GM12864 (cell line): ENCODE measurements at places on chromosomes 1 and 21.

DNA sequence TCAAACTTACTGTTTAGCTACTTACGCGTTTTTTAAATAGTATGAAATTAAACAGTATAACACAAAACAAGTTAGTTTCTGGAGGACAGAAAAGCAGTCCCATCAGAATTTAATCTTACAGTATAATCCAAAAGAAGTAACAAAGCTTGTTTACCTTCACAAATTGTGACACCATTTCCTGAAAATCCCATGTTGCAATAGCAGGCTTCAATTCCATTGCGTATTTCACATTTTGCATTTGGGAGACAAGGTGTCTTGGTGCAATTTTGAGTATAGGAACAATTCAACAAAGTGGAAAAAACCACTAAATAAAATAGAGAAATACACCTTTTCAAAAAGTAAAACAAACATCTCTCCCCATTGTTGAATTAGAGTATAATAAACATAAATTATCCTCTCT is 1.6 kb downstream of the ADGRL4 start:
- DNase-seq = no peak

DNA sequence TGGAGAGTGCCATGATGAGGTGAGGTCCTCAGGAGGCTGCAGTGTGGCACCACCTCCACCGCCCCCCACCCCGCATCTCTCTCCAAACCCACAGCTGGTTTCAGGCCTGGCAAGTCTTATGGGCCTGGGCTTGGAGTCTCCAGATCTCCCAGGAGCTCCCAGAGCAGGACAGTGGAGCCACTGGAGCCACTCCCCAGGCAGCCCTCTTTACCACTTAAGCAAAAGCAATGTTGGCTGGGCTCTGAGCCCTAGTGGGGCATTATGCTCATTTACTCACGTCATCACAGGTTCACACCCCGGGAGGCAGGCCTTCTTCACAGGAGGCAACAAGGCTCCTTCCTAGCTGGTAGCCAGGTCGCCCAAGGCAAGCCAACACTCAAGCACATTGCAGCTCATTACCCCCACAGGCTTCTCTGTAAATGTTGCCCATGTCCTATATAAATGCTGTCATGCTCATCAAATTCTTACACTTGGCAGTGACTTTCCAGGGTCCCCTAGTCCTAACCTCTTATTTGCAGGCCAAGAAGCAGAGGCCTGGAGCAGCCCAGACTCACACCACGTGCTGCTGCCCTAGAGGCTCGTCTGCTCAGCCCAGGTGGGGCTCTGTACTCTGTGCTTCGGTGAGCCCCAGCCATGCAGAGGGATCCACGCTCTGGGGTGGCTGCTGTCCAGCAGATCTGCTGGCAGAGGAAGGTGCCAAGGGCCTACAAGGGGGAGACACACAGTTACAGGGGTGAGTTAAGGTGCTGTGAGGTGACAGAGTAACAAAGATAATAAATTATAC is 459.3 kb downstream of the MATN1 start:
- no peak for DNase-seq

- no peak for DNase-seq
Observed at GRCh38 chr1:234698686-234699085, 88.7 kb upstream of the IRF2BP2 start.

- no peak for DNase-seq
Observed at GRCh38 chr1:56068908-56069307, 510.5 kb downstream of the PLPP3 start.

DNA sequence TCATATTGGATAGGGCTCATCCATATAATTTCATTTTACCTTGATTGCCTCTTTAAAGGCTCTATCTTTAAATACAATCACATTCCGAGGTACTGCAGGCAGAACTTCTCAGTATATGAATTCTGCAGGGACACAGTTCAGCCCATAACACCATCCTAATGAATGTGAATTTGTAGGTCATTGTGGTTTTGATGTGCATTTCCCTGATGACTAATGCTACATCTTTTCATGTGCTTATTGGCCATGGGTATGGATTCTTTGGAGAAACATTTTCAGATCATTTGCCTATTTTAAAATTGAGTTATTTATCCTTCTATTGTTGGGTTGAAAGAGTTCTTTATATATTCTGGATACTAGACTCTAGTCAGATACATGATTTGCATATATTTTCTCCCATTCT is 9.6 kb upstream of the RPS6KC1 start:
- no peak for DNase-seq

- no peak for DNase-seq
Observed at GRCh38 chr1:4367230-4367777, 287.1 kb upstream of the AJAP1 start.

GRCh38 chr1:201565024-201565730 is 26.2 kb downstream of the NAV1 start:
- DNase-seq = no peak

- no peak for DNase-seq
Observed at GRCh38 chr1:199898654-199899053, 128.9 kb upstream of the NR5A2 start.

DNA sequence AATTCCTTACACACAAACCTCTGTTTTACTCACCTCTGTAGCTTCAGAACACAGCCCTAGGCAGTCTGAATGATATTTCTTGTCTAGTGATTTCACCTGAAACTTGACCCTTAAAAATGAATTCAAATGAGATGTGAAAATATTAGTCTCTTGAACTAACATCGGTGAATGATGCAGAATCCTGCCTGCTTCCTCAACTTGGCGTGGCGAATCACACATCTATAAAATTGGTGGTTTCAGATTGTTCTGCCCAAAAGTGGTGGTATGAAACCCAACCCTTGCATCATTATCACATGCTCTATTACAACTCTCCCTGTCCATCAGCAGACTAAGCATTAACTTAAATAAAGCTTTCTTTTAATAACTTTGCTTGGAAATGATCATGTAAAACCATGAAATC is 26.9 kb upstream of the C1orf21 start:
- DNase-seq = peak; percentile 31

GRCh38 chr1:204493984-204494280 is 673 bp downstream of the PIK3C2B start:
- DNase-seq = no peak

- no peak for DNase-seq
Observed at GRCh38 chr1:115679141-115679611, 37.4 kb downstream of the VANGL1 start.

DNA sequence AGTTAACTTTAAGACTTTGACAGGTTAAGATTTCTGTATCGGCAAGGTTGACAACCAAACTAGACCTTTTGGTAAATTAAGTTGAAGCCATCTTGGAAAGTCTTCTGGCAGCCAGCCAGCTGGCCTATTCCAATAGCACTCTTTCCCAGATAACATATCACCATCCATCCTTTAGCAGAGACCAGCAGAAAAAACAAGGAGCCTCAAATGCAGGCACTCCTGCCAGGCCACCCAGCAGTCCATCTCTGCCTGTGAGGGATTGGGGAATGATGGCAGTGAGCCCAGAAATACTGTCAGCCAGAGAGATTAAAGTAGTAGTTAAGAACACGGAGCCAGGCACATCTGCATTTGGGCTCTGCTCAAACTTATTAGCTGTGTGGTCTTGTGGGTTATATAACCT is 19.4 kb downstream of the ZBTB40 start:
- DNase-seq = no peak

DNA sequence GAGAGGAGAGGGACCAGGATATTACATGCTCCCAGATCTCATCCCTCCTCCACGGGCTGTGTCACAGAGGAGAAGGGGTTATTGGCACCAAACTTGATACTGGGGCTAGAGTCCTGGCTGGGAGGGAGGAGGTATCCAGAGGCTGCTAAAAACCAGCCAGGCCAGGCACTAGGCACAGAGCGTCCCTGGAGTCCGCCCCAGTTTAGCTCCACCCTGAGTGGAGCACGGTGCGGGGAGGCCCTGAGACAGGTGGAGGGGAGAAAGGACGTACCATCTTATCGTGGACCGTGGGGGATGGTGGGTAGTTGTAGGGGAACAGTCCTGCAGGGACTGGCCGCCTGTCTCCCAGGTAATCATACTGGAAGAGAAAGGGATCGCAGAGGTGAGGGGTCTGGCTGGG is 42.7 kb upstream of the GOLT1A start:
- DNase-seq = no peak

- no peak for DNase-seq
Observed at GRCh38 chr1:104746994-104747393, 997.3 kb downstream of the AMY1C start.

DNA sequence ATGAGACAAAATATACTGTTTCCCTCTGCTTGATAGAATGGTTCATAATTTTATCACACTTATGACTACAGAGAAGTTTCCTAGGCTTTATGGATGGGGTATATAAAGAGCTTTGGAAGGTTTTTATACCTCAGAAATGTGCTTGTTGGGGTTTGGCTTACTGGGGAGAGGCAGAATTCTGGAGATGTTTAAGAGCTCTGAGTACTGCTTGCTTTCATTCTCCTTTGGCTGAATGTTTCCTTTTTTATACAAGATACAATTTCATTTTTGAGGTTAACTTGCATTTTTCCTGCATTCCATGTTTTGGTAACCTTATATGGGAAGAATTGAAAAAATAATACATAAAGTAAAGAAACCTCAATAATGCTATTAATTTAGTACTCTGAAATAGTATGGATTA is 157.7 kb upstream of the COL11A1 start:
- no peak for DNase-seq

DNA sequence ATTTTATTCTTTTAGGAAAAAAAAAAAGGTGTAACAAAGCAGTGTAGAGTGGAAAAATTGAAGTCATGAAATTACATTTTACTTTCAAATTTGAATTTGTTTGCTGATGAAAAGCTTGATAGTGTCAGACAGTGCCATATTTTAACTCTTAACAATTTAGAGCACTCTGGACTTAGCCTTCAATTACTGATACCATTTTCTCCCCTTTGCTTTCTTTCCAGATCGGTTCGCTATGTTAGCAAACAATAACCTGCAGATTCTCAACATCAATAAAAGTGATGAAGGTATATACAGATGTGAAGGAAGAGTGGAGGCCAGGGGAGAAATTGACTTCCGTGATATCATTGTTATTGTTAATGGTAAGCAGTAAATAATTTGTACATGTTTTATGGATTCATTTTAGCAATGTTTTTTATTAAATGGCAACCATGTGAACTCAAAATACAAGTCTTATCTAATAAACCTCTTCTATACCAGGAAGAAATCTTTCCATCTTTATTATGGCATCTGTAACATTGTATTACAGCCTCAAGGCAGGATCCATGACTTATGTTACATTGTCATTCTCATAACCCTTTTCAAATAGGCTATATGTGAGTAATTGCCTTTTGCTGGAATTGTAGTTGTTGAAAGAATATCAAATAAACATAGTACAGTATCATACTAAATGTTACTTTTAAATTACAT is 293.8 kb downstream of the NCAM2 start:
- DNase-seq = no peak

GRCh38 chr1:198913667-198914066 is 274.8 kb downstream of the PTPRC start:
- DNase-seq = no peak

GRCh38 chr21:44935533-44935927 is 4.3 kb upstream of the SLX9 start:
- DNase-seq = no peak

- DNase-seq = no peak
Observed at GRCh38 chr1:231417513-231417912, 4.6 kb downstream of the EGLN1 start.

DNA sequence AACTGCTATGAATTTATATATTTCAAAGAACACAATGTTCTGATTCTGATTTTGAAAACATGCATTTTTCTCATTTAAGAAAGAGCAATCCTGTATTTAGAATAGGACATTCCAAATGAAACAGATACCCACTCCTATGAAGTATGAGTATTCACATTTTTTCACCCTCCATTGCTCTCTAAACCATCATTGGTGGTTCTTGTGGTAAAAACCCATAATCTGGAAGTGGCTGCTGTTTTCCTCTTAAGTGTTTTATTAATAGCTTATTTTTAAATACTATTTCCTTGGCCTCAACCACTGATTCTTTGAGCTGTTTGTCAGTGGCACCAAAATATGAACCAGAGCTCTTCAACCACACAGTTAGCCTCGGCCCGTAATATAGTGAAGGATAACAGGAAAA is 60.0 kb upstream of the ADAM30 start:
- DNase-seq = no peak

DNA sequence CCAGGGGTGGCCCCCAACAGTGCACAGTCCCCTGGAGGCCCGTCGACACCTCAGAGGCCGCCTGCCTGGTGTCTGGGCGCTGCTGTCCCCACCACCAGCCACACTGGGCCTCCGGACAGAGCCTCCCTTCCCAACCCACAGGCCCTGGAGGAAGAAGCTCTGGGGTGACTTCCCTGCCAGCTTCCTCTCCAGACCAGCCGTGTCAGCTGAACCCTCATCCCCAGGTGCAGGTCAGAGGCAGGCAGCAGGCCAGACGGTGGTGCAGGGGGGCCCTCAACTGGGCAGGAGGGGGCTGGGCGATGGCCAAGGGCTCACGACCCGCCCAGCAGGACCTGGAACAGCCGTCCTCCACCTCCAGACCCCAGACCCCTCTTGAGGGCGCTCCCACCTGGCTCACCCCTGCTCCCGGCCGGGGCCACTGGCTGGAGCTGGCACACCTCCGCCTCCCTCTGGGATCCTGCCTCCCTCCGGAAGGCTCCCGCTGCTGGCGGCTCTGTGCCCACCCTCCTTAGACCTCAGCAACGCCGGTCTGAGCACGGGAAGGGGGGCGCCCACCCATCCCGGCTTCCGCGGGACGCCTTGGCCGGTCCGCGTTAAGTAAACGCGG is 520 bp downstream of the TNFRSF18 start:
- DNase-seq = no peak

- no peak for DNase-seq
Observed at GRCh38 chr1:28535180-28535579, 17.7 kb upstream of the TRNAU1AP start.

DNA sequence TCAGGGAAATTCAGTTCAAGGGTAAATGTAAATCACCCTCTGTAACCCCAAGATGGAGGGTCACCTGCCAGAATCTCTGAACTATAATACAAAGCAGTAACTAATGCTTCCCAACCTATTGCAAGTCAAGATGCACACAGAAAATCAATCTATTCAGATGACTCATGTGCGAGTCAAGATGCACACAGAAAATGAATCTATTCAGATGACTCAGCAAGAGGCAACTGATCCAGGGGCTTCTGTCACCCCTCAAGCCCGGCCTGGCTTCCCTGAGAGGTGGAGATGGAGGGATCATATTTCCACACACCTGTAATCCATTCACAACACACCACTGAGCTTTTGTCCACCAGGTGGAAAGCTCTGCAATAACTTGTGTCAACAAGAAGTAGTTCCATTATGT is 17.4 kb upstream of the HIVEP3 start:
- DNase-seq = no peak

DNA sequence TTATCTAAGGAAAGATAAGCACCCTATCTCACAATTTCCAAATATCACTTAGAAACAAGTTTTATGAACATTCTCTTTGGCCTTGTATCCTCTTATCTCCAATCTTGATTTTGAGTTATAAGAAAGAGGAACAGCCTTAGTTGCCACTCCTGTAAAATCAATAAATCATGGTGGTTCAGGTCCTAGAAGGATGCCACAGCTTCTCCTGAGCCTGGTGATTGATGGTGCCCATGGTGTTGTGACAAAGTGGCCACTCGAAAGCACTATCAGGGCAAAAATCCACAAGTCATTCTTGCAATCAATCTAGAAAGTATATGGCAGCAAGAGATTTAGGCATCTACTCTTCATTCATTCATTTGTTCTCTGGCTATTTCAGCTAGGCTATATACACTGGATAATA is 27.8 kb downstream of the GBP6 start:
- no peak for DNase-seq
